IPS-NIHi11 (cell line): ENCODE measurements at places on chromosomes 12 and 14.

DNA sequence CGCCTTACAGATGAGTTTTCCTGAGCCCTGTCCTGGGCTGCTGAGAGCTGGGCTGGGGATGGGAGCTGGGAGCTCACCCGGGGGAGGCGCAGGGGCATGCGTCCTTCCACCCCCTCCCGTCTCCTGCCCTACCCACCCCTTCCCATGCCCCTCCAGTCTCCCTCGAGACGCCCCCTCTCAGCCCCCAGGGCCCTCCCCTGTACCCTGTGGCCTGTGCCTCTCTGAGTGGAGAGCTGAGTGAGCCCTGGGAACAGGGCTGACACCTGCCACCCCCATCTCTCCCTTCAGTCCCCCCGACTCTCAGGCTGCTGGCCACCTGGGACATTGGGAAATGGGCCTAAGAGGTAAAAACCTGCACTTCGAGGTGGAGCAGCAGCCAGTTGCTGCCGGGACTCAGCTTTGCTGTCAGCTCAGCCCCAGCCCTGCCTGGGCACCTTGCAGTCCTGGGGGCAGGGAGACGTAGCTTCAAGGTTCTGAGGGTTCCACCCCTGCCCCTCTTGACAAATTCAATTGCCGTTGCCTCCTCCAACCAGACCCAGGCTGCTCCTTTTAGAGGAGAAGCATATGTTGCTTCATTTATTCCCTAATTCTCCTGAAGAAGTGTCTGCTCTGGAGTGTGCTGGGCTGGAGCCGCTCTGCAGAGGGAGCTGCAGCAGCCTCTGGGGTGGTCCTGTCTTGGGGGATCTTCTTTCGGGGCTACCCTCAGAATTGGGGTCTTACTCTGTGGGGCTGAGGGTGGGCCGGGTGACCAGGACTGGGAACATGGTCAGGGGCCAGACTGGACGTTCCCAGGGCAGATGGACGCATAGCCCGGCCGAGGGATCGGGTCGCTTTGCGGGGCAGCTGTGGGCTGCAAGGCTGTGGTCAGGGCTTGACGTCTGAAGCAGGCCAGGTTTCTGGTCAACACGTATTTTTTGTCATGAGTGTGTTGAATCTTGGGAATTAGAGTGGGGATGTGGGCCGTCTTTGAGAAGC, 141.4 kb downstream of the ADGRD1 start:
- no peak for DNase-seq

DNA sequence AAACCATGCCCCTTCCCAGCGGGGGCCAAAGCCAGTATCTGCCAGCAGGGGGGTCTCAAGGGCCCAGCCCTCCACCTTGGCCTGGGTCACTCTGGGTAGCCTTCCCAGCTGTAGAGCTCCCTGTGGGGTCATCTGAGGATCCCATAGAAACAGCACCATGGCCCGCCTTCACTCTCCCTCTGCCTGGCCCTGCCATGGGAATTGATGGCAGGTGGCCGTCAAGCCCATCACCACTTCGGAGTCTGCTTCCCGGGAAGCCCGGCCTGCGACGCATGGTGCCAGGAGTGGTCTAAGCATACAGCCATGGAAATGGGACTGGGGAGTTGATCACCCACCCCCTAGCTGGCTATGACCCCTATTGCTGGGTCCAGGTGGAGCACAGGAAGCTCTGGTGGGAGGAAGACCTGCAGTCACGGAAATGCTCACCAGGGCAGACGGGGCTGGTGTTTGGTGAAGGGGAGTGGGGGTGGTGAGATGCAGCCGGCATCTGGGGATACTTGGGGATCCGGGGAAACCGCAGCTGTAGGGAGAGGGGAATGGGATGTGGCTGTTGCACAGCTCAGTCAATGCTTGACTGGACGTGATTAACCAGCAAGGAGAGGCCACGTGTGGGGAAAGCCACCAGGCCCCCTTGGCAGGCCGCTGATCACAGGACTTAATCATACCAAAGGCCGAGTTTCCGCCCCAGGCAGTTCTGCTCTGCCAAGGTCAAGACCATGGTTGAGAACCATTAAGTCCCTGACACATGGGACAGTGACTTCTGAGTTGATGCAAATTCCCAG, 52.2 kb upstream of the DIO3 start:
- DNase-seq: no peak

DNA sequence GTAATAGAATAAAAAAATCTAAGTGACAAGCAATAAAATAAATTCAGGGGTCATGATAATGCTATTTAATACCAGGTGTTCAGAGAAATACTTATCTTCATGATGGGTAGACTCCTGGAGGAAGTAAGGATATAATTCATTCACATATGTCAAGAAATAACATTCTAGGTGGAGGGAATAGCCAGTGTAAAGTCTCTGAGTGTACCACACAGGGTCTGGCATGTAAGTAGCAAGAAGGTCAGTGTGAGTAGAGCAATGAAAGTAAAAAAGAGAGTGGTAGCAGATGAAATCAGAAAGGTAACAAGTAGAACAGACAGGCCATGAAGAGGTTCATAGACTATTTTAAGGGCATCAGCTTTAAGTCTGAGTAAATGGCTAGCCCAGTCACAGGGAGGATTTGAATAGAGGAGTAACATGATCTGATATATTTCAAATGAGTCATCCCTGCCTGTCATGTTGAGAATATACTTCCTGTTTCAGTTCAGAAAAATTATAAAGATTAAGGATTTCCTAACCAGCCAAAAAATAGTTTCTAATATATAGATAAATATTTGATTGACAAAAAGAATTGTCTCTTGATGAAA, 519.9 kb downstream of the C12orf50 start:
- DNase-seq: no peak

DNA sequence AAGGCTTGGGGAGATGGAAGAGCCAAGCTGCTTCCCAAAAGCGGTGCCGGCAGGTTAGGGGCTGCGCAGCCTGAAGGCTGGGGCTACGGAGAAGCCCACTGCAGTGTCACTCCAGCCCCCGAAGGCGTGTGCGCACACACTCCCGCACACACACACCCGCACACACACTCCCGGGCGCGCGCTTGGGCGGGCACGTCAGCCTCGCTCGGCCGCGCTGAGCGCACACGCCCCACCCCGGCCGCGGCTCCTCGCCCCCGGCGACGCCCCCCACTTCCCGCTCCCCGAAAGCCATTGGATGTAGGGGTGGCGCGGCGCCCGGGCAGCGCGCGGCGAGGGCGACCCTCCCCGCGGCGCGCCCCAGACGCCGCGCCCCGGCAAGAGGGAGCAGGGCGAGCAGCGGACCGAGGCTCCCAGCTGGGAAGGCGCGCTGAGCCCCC, at the start of gene KCNK10:
Gene KCNK10, minus strand, starts transcription at position 184 of the 437 bp plus-strand sequence. CDS start 471 bp downstream, outside the sequence.
- peak; percentile 62 for DNase-seq

GRCh38 chr12:64284256-64284655, 62.2 kb upstream of the KICS2 start:
- DNase-seq: no peak

DNA sequence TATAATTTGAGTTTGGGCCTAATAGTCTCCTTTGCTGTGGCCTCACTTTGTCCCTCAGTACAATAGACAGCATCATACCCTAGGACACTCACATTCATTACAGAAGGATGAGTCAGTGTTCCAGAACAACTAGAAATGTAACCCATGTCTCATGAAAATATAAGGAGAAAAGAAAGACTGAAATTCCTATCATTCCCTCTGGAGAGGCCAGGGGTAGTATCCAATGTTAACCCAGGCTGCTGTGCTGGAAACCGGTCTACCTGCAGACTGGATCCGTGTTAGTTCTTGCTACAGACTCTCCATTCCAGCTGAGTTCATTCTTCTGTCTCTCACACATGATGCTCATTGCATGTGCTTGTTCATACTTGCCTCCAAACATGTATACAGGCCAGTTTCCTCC, 75.8 kb upstream of the HOXC13 start:
- no peak for DNase-seq

GRCh38 chr12:91224401-91224800, 41.8 kb upstream of the DCN start:
- no peak for DNase-seq

- DNase-seq: no peak
These were observed 76.1 kb downstream of the ALG10B start for GRCh38 chr12:38392554-38393144.

DNA sequence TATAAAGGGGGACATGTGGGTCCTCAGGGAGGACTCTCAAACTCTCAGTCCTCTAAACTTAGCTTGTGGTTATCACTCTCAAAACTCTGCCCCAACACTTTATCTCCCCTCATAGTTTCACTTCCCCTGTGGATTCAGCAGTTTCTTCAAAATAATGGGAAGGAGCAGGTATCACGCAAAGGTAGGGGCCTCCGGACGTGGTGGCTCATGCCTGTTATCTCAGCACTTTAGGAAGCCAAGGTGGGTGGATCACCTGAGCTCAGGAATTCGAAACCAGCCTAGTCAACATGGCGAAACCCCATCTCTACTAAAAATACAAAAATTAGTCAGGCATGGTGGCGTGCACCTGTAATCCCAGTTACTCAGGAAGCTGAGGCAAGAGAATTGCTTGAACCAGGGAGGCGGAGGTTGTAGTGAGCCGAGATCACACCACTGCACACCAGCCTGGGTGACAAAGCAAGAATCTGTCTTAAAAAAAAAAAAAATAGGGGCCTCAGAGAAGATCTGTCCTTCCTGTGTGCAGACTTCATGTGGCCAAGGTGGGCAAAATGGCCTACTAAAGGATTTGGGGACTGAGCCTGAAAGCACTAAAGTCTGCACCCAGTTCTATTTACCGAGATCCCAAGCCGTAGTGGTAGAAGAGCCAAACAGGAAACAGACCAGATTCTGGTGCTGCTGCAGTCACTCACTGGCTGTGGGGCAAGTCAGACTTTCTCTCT, 6.4 kb downstream of the ITGB7 start:
- DNase-seq: no peak

DNA sequence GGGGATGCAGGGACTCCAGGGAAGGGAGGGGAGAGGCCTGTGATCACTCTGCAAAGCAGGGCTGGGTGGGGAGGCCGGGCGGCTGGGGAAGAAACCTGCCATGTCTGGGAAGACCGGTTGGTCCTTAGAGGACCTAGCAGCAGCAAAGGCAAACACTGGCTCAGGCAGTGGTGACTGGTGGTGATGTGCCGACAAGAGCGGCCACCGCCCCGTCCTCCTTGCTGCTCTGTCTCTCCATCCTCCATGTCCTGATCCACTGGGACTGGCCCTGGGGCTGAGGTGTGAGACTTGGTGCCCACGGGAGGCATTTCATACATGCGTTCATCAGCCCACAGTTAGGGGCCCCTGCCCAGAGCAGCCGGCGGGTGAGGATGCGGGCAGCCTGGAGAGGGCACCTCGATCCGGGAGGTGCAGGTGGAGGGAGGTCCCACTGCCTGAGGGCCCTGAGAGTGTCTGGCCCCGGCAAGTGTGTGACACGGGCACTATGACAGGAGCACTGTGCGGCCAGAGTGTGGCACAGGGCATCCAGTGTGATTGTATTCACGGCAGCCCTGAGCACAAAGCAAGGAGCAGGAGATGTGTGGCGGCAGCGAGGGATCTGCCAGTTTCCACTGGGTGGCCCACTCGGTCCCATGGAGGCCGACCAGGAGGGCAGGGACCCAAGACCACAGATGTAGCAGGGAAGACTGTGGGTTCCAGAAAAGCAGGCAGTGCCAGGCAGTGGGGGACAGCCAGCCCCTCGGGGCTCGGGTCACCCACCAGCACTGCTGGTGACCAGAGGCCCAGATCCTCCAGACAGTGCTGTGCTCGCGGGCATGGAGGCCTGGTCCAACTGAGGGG, 13.9 kb downstream of the ANKRD9 start:
- no peak for DNase-seq

DNA sequence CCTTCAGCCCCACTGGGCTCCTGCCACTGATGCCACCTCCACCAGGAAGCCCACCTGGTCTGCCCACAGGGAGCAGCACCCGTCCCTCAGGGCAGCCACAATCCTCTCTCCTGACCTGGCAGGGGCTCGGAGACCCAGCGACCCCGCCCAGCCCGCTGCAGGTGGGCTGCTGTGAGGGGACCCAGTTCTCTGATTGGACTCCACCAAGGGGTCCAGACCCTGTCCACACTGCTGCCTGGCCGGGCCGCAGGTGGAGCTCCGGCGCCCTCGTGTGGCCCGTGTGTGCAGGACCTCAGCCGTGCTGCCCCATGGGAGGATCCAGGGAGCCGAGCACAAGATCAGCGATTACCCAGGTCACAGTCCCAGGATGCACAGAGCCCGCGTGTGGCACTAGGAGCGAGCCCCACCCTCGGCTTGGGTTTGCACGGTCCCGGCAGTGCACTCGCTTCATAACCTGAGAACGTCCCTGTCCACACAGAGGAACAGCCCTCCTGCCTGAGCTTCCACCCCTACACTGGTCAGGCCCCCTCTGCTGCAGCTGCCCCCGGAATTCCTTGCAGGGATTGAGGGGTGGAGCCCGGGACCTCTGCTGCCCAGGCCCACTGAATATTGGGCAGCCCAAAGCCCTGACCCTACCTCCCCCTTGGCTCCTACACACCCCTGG, 35.4 kb upstream of the TMEM179 start:
- peak; percentile 96 for DNase-seq

DNA sequence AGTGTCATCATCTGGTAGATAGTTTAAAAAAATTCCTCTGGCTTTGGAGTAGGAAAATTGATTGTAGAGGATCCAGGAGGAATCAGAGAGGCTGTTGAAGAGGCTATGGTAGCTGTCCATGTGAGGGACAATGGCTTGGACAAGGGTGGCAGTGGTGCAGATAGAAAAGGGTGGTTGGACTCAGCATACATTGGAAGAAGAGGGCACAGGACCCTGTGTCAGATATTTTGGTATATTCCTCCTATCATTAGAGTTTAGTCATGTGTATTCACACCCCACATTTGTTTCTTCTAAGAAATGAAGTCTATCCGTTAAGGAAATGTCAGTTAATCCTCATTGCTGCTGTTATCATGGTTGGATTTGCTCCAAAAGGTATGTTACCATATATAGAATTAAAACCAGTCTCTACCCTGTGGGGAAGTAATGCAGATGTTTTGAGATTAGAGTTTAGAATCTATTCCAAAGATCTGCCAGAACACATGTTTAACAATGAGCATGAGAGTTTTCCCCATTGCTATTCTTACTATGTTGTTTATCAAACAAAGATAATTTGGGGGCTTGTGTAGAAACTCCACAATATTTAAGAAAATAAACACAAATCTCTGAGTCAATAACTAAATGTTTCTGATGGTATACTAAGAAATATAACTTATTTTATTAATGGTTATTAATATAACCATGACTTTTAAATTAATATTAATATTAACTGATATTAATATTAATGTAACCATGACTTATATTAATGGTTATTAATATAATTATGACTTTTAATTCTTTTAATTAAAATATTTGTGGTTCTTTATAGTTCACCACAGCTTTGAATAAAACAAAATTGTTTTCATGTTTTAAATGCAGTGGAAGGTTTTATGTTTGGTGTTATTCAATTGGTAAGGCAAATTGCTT, 80.9 kb downstream of the CRADD start:
- DNase-seq: no peak

DNA sequence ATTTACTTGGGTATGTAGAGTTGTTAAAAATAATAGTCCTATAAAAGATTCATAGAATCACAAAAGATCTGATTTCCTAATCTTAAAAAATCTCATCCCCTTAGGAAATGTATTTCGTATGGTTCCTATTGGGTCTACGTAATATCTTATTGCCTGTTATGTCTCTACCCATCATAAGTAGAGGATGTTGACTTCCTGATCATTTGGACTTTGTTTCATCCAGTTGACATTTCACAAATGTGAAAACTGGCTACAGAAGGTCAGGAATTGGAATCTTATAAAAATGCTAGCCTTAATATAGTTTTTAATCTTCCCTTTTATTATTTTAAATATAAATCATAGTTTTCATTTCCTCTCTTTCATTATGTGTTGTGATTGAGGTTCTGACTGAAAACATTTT, 45.2 kb downstream of the TDP1 start:
- no peak for DNase-seq

- DNase-seq: no peak
These were observed 148.8 kb upstream of the E2F7 start for GRCh38 chr12:77214136-77214535.
